Stimulated activated CD4-positive, alpha-beta T cell treated with anti-CD3 and anti-CD28 coated beads, Interleukin-12 subunit alpha, Interleukin-12 subunit beta, amount 100 ng/mL, for 24 hours (primary cell): ENCODE measurements at places on chromosomes 1 and 21.

DNA sequence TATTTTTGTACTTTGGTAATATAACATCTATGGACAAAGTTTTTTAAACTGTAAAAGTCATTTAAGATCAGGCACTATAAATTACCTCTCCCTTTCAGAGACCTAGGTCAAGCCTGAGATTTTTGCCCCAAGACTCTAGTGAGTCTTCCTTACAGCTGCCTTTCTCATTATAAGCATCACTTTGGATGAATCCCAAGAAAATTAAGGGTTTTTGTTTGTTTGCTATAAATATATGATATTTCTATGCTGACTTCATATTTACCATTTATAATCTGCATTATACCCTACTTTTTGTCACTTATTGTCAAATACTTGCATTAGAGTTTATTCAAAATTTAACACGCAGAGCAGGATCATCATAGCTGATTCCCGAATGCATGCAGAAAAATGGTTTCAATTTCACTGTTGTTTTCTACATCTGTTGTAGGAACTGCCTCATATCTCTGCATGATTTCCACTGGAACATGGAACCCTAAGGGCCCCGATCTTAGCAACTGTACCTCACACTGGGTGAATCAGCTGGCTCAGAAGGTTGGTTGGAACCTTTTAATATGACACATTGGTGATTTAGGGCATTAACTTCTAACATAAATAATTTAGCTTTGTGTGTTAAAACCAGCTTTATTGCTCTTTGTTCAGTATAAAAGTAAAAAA lies 150.0 kb downstream of the ADGRL2 start:
- DNase-seq = no peak

DNA sequence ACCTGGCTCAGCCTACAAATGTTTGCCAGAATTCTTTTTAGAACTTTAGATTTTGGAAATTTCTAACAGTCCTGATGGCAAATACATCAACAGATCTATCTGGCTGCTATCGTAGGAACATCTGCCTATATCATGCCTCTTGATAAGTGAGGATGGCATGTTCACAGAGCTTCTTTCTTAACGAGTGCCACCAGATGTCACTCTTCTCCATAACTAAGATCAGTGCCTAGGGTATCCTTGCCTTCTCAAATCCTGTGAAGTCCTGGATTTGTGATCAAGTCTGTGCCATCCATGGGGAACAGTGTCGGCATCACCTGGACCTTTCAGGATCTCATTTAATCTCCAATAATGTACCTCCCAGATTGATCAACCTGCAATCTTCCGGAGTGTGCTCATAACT lies 36.5 kb upstream of the CD5L start:
- DNase-seq = no peak

- DNase-seq = no peak
Measured at GRCh38 chr1:50265790-50266314, 157.1 kb downstream of the ELAVL4 start.

GRCh38 chr1:36691374-36691773 lies 208.7 kb upstream of the CSF3R start:
- DNase-seq = no peak

GRCh38 chr1:36411674-36412648 lies 14.3 kb upstream of the LSM10 start:
- peak; percentile 19 for DNase-seq

DNA sequence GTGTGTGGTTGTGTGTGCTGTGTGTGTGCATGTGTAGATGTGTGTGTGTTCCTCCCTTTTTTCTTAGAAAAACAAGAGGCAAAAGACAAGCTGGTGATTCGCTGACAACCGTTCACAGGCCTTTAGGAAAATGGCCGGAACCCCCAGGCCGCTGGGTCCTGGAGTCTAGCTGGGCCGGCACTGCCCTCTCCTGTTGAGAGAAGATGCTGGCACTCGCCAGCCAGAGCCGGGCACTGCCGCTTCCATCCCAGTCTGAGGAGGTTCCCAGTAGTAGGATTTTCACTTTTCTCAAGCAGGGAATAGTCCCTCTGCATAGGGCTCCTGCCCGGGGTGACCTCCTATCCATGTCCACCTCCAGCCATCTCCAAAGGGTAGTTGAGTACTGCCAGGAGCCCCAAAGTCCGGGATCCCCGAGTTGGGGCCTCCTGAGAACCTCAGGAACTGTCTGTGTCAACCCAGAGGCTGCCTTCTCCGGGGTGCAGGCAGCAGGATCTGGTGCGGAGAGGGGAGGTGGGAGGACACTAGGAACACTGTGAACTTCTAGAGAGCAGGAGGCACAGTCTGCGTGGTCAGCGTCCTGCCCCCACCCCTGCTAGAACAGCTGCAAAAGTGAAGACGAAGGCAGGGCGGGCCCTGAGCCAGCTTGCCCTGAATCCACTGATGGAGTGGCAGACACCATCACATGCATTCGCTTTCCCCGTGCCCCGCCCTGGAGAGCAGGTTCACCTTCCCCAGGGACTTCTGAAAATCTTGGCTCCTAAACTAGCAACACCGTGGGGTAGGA lies 44.1 kb upstream of the ARHGEF16 start:
- DNase-seq = no peak

- DNase-seq = peak; percentile 57
Measured at GRCh38 chr1:205287767-205288559, 33.6 kb downstream of the NUAK2 start.

DNA sequence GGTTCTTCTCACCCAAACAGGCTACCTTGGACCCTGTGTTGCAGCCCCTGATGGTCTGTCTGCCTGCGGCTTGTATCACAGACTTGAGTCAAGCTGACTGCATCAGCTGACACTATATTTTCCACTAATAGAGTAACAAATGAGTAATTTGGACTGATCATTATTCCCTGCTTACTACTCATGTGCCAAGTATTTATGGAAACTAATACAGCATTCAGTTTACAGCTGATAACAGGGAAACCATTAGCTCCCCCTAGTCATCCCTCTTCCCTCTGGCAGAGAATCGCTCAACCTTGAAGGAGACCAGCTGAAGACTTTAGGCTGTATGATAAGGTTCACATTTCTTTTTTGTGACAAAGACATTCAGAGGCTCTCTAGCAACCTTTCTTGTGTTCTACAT lies 116.6 kb upstream of the SYT6 start:
- no peak for DNase-seq

GRCh38 chr1:199197695-199198094 lies 558.9 kb downstream of the PTPRC start:
- no peak for DNase-seq

DNA sequence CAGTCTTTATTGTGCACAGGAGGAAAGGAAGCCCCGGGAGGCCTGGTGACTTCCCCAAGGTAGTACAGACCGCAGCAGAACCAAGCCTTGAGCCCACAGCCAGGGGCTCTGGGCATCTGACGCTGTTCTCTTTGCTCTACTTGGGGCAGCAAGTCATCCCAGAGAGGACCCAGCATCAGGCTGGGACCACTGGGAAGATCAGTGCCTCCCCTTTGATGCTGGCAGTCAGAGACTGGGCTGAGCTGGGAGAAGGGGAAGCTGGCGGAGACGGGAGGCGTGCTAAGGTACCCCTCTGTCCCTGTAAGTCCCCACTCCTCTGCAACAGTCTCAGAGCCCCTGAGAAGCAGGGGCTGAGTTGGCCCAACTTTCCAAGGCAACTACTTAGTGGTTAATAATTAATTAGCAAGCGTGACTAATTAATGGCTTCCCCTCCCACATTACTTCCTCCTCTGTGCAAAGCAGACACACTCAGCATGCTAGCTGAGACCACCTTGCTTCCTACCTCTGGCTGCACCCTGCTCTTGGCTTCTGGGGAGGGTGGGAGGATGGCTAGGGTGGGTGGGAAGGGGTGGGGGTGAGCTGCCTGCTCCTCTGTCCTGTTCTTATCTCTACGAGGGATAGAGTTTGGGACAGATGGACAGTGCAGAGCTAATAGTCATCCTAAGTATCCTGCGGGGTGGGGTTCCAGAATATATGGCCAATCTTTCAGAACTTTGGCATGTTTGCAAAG lies 1.3 kb downstream of the INAVA start:
- DNase-seq = no peak

DNA sequence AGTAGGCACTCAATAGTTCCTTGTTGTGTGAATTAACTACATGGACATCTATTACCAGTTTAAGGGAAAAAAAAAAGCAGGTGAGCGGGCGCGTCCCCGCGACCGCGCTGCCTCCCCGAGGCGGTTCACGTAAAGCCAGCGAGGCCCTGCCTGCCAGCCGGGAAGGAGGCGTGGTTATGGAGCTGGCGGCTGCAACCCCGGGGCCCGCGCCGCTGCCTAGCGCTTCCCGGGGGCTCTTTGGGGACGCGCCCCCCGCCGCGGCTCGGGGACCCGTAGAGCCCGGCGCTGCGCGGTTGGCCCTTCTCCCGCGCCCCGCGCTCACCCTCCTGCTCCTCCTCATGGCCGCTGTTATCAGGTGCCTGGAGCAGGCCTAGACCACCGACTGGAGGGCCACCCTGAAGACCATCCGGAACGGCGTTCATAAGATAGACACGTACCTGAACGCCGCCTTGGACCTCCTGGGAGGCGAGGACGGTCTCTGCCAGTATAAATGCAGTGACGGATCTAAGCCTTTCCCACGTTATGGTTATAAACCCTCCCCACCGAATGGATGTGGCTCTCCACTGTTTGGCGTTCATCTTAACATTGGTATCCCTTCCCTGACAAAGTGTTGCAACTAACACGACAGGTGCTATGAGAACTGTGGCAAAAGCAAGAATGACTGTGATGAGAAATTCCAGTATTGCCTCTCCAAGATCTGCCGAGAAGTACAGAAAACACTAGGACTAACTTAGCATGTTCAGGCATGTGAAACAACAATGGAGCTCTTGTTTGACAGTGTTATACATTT lies 2.6 kb upstream of the CC2D1B start:
- DNase-seq = peak; percentile 43

GRCh38 chr1:32232558-32233304 lies 10.5 kb downstream of the EIF3I start:
- DNase-seq = no peak

DNA sequence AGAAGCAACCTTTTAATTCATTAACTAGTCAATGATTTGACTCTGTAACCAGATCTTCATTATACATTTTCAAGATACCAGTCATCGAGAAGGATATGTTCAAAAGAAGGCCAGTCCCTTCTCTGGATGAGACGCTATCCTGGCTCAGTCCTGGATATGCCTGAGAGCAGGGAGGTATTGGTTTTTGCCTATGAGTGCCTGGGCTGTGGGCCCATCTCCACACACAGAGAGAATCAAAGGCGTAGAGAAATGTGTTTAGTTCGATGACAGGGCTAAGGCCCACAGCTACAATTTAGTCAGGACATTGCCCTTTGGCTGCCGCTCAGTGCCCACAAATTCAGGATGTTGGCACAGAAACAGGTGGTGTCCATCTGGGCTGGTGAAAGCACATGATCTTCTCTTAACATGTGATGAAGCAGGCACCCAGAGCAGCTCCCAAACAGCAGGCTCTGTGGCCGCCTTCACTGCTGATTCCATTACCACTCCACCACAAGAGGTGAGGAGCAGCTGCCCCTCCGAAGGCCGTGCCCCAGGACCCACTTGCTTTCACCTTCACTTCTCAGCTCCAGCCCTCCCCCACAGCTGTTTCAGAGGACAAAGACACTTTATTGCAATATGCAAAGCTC lies 24.7 kb downstream of the ACKR1 start:
- DNase-seq = no peak

DNA sequence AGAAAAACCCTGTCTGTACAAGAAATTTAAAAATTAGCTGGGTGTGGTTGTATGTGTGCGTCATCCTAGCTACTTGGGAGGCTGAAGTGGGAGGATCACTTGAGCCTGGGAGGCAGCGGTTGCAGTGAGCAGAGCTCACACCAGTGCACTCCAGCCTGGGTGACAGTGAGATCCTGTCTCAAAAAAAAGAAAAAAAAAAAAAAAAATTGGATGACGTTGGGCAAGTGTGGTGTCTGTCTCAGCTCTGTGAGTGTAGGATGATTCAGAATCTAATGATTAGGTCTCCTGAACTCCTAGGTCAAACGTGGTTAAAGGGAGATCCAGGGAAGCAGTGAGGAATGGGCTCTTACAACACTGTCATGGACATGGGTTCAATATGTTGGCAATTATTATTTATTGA lies 435.9 kb downstream of the KIF26B start:
- DNase-seq = no peak

GRCh38 chr1:113980110-113980509 lies 836 bp downstream of the OLFML3 start:
- no peak for DNase-seq

DNA sequence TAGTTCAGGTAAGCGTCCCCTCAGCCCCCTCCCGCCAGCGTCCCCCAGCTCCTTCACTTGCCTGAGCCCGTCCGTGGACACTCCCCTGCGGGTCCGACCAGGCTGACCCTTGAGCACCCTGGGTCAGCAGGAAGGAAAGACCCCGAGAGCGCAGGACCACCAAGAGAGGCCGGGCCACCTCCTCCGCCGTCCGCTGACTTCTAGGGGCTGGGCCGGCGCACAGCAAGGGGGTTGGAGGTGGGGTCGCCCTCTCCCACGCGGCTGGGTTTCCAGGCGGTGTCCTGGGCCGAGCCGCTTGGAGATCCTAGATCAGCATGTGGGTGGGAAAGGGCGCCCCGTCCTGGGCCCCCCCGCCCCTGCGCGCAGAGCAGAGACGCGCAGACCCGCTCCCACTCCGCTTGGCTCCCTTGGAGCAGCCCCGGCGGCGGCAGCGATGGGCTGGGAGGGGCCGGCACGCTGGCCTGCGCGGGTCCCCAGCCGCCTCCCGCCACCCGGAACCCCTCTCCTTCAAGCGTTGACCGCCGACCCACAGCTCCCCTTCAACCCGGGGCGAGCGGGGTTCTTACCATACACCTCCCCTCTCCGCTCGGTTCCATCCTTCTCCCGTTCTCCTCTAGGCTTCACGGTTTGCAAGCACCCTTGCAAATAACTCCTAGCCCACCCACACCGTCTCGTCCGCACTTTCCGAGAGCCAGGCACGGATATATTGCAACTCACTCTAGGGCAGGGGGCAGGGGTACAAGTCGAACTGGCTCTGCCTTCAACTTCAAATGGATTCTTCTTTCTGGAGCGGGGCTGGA lies 7.5 kb downstream of the KNCN start:
- no peak for DNase-seq

DNA sequence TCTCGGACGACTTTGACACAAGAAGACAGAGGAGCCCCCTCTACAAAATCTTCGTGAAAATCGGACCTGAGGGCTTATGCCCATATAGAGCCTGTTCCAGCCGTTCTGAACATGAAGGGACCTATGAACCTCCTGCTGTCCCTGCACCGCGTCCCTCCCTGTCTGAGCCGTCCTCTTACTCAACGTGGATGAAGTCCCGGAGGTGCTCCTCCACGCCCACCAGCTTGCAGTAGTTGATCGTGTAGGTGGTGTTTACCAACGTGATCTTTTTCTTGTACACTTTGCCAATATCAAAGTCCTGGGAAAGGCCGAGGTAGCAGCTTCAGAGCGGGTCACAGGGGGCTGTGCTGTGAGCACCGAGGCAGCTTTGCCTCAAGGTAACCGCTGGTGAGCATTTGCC lies 40.0 kb downstream of the CFAP74 start:
- DNase-seq = no peak

- DNase-seq = no peak
Measured at GRCh38 chr1:163399001-163399400, 77.2 kb downstream of the NUF2 start.

DNA sequence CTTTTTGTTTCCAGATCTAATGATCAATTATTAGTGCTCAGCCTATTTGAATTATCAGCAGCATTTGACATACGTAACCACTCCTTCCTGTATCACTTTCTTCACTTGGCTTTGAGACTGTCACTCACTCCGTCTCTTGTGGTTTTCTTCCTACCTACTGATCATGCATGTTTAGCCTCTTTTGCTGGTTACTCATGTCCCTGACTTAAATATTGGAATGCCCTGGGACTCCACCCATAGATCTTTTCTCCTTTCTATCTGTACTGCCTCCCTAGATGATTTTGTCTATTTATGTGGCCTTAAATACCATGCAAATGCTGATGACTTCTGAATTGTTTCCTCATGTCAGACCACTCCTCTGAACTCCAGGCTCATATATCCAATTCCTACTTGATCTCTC lies 57.7 kb upstream of the PDE4B start:
- DNase-seq = no peak
